ENCODE measurements at places on chromosomes 7 and 10.

DNA sequence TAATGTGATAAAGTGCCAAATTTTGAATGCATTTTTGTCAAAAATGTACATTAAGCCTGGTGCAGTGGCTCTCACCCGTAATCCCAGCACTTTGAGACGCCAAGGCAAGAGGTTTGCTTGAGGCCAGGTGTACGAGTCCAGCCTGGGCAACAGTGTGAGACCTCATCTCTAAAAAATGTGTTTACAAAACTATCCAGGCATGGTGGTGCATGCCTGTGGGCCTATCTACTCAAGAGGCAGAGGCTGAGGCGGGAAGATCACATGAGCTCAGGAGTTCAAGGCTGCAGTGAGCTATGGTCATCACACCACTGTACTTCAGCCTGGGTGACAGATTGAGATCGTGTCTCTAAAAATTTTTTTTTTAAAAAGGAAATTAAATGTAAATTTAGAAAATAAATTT lies 18.5 kb upstream of the MGMT start:
- DNase-seq = no peak

DNA sequence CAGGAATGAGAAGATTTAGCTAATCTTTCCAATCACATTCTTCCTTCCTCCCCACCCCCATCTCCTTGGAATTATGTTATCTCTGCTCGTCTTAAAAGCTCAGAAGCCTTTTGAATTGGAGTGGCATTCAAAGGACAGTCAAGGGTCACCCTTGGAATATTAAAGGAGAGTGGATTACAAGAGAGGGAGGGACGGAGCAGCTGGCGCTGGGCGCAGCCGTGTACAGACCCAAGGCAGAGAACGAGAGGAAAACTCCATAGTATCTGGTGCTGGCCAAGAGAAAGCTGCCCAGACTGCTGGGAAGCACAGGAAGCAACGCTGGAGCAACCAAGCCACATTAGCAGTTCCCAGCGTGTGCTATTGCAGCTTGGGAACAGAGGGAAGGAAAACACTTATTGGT lies 95.7 kb downstream of the POU6F2 start:
- DNase-seq = peak; percentile 10

DNA sequence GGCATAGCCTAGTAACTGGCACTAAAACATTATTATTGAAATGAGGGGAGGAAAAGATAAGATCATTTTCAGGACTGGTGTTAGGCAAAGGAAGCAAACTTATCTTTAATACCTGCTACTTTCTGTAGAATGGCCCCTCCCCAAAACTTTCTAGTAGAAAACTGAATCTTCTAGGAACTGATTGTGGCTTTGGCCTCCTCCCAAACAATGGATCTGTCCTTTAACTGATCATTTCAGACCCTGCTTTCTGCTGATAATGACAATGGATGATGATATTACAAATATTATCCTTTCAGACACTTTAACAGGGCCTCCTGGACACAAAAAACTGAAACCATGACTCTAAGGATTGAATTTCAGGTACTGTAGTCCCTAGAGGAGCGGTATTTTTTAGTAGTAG lies 55.1 kb downstream of the EZH2 start:
- no peak for DNase-seq

GRCh38 chr10:29908962-29909361 lies 150.4 kb downstream of the JCAD start:
- DNase-seq = no peak

- no peak for DNase-seq
Measured at GRCh38 chr10:96125142-96125515, 5.0 kb upstream of the ZNF518A start.

GRCh38 chr7:100166970-100167911 lies 1.2 kb downstream of the GAL3ST4 start:
- no peak for DNase-seq

GRCh38 chr7:153390955-153391354 lies 631.4 kb downstream of the ACTR3B start:
- DNase-seq = no peak

DNA sequence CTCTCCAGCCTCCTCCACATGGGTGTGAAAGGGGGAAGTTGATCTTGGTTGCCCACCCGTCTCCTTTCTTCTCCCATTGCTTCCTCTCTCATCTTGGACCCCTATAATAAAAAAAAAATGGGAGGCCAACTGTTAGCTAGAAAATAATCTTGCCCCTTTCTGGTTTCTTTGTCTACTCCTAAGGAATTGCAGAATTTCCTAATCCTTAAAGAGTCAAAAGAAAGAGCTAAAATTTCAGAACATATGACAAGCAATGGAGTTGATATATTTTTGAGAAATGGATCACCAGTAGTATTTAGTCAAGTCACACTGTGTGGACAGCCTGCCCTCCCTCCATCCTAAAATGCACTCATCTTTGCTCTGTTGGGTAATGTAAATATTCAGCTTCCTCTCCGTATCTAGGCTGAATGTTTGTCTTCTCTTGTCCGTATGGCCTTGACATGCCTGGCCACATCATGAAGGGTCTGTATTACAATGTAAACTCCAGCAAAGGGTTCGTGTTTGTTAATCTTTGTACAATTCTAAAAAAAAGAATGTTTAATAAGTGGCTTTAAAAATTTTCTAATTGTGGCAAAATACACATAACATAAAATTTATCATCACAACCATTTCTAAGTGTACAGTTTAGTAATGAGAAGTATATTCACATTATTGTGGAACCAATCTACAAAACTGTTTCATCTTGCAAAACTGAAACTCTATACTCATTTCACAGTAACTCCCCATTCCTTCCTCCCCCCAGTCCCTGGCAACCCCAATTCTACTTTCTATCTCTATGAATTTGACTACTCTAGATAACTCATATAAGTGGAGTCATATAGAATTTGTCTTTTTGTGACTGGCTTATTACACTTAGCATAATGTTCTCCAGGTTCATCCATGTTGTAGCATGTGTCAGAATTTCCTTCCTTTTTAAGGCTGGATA lies 71.5 kb downstream of the ZNF92 start:
- DNase-seq = no peak

GRCh38 chr7:45031829-45032228 lies 31.8 kb downstream of the CCM2 start:
- DNase-seq = no peak

GRCh38 chr10:58992830-58993460 lies 183.5 kb upstream of the PHYHIPL start:
- DNase-seq = no peak

GRCh38 chr10:6431861-6432260 lies 148.2 kb downstream of the PRKCQ start:
- no peak for DNase-seq

DNA sequence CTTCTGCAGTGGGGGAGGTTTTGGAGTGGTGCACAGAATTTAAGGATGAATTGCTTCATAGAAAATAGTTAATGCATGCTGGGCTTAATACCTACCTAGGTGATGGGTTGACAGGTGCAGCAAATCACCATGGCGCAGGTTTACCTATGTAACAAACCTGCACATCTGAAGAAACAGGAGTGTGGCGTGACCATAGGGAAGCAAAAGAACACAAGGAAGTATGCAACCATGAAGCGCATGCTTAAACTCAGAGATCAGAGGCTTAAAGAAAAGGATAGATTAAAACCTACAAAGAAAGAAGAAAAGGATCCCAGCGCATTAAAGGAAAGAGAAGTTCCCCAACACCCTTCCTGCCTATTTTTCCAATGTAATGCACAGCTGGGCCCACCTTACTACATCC lies 22.0 kb downstream of the CCDC126 start:
- no peak for DNase-seq

- no peak for DNase-seq
Measured at GRCh38 chr10:88987243-88987725, 3.3 kb upstream of the FAS start.

GRCh38 chr10:11141571-11142091 lies 124.0 kb downstream of the CELF2 start:
- DNase-seq = no peak

DNA sequence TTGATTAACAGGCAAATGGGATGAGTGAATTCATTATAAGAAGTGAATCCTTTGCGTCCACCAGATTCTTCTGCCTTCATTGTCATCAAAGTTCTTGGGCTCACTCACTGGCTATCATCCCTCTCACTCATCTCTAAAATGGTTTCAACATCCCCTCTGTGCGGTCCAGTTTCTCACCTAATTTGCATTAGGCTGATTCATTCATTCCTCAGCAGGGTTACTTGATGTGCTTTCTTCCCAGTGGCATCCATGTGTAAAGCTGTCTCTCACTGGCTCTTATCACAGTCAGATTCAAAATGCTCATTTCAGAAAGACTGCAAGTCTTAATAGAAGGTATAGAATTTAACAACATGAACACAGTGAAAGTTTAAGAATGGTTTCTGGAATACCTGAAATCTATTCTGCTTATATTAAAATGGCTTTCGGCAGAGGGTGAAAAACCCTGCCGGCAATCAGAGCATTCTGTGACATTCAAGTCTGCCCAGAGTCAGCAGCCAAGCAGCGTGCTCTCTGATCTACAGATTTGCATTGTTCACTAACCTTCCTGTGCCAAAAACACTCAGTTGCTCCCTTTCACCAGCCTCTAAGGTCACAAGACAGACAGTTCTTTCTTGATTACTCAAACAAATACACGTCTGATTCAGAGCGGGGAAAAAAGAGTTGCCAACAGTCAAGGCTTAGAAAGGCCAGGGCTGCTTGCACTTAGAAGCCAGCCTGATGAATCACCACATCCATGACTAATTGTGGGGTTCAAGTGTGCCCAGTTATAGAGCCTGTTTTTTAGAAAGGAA lies 106.7 kb downstream of the TES start:
- DNase-seq = peak; percentile 80

DNA sequence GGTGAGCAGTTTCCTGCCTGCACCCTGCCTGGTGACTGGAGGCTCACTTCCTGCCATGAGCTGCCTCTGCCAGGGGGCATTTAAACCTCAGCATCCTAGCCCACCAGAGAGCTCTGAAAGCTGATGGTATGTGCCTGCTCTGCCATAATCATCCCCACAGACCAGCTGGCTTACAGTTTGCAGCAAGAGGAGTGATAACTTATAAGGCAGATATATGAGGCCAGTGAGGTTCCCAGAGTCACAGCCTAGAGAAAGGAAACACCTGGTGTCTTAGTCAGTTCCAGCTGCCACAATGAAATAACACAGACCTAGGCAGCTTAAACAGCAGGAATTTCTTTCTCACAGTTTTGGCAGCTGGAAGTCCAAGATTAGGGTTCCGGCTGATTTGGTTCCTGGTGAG lies 232.0 kb downstream of the PAXIP1 start:
- no peak for DNase-seq

DNA sequence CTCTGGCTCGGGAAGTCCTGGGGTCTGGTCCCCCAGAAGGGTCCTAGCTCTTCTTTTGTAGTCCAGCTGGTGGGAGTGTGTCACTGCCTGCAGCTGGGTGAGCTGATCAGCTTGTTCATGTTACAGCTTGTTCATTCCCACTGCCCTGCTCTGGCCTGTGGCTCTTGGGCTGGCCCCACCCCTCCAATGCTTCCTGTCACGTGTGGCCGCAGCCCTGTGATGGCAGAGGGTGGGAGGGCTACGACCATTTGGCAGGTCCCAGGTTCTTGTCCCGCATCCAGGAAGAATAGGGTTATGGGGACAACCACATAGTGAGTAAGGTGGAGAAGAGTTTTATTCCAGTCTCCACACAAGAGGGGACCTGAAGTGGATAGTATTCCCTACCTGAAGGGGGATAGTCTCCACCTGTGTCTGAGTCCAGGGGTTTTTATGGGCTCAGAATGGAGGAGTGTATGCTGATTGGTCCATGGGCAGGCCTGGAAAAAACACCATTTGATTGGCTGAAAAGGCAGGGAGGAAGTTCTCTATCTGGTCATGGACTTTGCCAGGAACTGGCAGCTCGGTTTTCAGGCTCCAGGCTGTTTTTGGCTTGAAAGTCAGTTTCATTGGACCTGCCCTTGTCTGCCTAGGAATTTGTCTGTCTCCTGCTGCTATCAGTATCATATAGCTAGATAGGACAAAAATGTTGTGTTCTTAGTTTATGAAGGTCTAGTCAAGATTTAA lies 13.1 kb downstream of the SDHAF3 start:
- DNase-seq = no peak

DNA sequence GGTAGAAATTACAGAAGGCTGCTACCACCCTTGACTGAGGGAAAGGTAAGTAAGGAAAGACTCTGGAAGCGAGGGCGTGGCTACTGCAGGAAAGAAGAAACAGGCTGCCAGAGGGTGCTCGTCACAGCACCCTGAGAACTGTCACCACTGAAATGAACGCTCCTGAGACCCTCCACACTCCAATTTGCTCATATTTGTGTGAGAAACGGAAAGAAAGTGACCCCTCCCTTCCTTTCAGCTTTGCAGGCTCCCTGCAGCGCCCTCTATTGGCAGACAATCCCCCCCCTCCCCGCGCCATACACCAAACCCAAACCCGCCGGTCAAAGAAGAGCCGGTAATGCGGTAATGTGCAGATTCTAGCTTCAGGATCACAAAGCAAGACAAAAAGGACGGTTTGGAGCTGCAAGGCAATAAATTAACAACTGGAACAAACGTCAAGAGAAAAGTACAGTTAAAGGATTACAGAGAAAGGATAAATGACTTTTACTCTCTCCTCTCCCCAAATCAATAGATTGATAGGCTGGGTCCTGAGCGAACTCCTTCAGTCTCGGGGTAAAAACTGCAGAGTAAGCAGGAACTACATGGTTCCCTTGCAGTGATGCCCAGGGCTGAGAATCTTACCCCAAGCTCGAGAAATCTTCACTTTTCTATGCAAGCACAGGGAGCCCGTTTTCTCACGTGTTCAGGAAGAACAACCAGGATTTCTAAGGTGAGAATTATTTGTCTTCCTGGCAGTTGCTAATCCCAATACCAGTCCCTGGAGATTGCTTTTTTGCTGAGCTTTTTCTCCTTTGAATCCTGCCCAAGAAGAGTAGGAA lies 47.6 kb downstream of the STEAP1B start:
- DNase-seq = peak; percentile 41

- DNase-seq = no peak
Measured at GRCh38 chr10:77820349-77820748, 106.2 kb downstream of the DLG5 start.

GRCh38 chr7:109256762-109257560 lies 687.3 kb downstream of the DNAJB9 start:
- DNase-seq = no peak

GRCh38 chr7:55275291-55276200 lies 89.6 kb upstream of the LANCL2 start:
- DNase-seq = no peak

DNA sequence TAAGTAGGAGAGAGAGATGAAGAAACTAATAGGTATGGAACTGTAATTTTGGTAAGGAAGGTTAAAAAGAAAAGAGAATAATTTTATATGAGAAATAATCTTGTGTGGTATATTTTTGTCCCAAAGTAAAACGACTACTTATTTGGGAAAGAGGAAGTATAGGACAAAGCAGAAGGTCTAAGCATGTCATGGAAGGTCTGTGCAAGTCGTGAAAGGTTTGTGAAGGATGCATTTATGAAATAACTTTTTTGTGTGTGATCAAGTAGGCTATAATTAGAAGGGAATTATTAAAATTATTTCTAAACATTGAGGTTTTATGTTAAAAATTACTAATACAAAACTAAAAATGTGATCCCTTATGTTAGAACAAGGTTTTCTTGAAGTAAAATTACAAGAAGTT lies 63.3 kb downstream of the ZNF783 start:
- DNase-seq = no peak

GRCh38 chr7:94633687-94634086 lies 22.2 kb downstream of the SGCE start:
- no peak for DNase-seq

Measured in hippocampal formation (tissue), 2 donors.